SJCRH30 (cell line): ENCODE measurements at places on chromosomes 6 and 20.
A peak's percentile ranks its signal among the peaks of the same experiment; 100 is the strongest.

DNA sequence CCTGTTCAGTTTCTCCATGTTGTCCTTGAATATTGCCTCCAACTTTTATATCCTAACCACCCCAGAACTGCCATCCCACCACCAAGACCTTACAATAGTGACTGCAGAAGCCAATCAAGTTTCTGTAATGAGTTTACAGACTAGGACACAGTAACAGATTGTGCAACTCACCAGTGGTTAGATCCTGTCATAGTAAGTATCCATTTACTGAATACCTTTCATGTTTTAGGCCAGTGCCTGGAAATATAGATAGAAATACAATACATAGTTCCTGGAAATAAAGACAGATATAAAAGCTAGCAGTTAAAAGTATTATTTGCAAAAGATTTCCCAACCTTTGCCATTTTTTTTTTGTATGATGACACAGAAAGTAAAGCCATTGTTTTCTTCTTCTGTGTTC lies 471.8 kb upstream of the BTBD3 start:
- H3K27ac ChIP-seq = no peak overlapping the region
- no peaks in the 10 kb centered on the region for H3K36me3 ChIP-seq
- no peak for DNase-seq
- no peaks in the 10 kb centered on the region for H3K27me3 ChIP-seq
- no peak overlapping the region for H3K4me3 ChIP-seq

DNA sequence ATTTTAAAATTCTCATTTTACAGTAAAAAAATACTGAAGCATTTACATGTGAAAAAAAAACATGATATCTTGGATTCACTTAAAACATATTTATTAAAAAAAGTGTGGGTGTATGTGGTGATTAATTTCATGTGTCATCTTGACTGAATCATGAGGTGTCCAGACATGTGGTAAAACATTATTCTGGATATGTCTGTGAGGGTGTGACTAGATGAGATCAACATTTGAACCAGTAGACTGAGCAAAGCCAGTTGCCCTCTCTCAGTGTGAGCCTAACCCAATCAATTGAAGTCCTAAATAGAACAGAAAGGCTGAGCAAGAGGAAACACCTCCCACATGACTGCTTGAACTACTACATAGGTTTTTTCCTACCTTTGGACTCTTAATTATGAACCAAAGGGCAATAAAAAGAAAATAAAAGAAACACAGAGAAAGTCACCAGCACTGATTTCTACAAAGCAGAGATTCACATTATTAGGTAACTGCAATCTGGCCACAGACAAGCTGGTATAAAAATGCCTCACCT lies 90.5 kb upstream of the VGLL2 start:
- H3K36me3 ChIP-seq = no peaks in the 10 kb centered on the region
- H3K4me3 ChIP-seq = no peak overlapping the region
- H3K4me1 ChIP-seq = peaks cover 4% of the 10 kb centered on the region
- no peaks in the 10 kb centered on the region for H3K27me3 ChIP-seq

GRCh38 chr20:695165-695866 lies 19.7 kb upstream of the SCRT2 start:
- H3K27me3 ChIP-seq = peaks cover 17% of the 10 kb centered on the region; the same call in 1 of the 2 replicates
- H3K27ac ChIP-seq = no peak overlapping the region
- H3K36me3 ChIP-seq = no peaks in the 10 kb centered on the region
- DNase-seq = no peak

GRCh38 chr20:33162753-33163152 lies 5.2 kb upstream of the BPIFA2 start:
- H3K4me3 ChIP-seq = no peak overlapping the region
- peaks cover 18% of the 10 kb centered on the region for H3K27me3 ChIP-seq
- H3K4me1 ChIP-seq = no peaks in the 10 kb centered on the region
- no peak for DNase-seq
- no peak overlapping the region for H3K27ac ChIP-seq

GRCh38 chr6:57257911-57258541 lies 35.9 kb upstream of the RAB23 start:
- DNase-seq = no peak
- no peaks in the 10 kb centered on the region for H3K27me3 ChIP-seq
- H3K4me3 ChIP-seq = no peak overlapping the region
- no peak overlapping the region for H3K27ac ChIP-seq
- H3K4me1 ChIP-seq = no peaks in the 10 kb centered on the region

- DNase-seq = no peak
- no peaks in the 10 kb centered on the region for H3K36me3 ChIP-seq
- no peaks in the 10 kb centered on the region for H3K4me1 ChIP-seq
- no peak overlapping the region for H3K27ac ChIP-seq
These were observed 22.3 kb upstream of the BCAS4 start for GRCh38 chr20:50772420-50773185.

DNA sequence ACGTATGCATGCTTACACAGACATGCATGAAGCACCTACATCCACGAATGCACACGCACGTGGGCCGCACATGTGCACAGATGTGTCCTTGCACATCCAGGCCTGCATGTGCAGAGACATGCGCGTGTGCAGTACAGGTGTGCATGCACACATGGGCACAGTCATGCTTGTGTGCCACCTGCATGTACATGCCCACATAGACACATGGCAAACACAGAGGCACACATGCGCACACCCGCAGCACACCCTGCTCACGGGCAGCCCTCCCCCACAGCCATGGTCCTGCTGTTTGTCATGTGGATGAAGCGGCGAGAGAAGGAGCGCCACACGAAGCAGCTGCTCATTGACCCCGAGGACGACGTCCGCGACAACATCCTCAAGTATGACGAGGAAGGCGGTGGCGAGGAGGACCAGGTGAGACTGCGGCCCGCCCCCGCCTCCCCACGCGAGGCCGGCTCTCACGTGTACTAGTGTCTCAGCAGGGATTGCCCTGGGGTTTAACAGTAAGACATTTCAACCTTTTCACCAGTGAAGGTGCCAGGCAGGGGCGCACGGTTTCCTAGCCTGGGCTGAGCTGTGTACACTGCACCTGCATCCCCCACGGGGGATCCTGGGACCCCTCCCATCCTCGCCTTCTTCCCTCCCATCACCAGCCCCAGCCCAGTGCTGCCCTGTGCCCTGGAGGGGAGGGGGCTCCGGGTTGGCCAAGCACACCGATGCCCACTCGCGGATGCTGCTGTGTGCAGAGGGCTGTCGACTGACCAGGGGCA lies 132.8 kb downstream of the TAF4 start:
- no peak for DNase-seq
- H3K36me3 ChIP-seq = no peaks in the 10 kb centered on the region
- no peaks in the 10 kb centered on the region for H3K4me1 ChIP-seq
- H3K27ac ChIP-seq = no peak overlapping the region
- H3K27me3 ChIP-seq = peaks cover 9% of the 10 kb centered on the region

- H3K27me3 ChIP-seq = no peaks in the 10 kb centered on the region
- no peaks in the 10 kb centered on the region for H3K36me3 ChIP-seq
- no peak for DNase-seq
These were observed 15.0 kb upstream of the IFNGR1 start for GRCh38 chr6:137233911-137234863.

DNA sequence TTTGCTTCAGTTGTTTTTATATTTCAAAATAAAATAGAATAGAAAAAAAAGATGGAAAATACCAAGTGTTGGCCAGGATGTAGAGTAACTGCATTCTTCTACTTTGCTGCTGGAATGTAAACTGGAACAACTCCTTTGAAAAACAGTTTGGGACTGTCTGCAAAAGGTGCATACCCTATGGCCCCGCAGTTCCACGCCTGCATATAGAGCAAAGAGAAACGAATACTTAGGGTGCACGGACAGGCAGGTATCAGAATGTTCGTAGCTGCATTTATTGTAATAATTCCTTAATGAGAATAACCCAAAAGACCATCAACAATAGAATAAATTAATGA lies 603 bp upstream of the RAB23 start:
- no peaks in the 10 kb centered on the region for H3K4me1 ChIP-seq
- H3K27me3 ChIP-seq = no peaks in the 10 kb centered on the region
- DNase-seq = no peak
- H3K4me3 ChIP-seq = peak overlapping the region; percentile 96
- peak overlapping the region; percentile 69; the same call in 1 of the 2 replicates for H3K27ac ChIP-seq
- no peaks in the 10 kb centered on the region for H3K36me3 ChIP-seq

- H3K36me3 ChIP-seq = no peaks in the 10 kb centered on the region
- DNase-seq = no peak
- H3K4me1 ChIP-seq = no peaks in the 10 kb centered on the region
- no peak overlapping the region for H3K27ac ChIP-seq
- H3K27me3 ChIP-seq = no peaks in the 10 kb centered on the region
These were observed 41.8 kb upstream of the BMP6 start for GRCh38 chr6:7684076-7684475.

- H3K4me1 ChIP-seq = peaks cover 40% of the 10 kb centered on the region
- H3K27me3 ChIP-seq = no peaks in the 10 kb centered on the region
- H3K36me3 ChIP-seq = no peaks in the 10 kb centered on the region
- DNase-seq = no peak
These were observed 16.4 kb upstream of the MAP3K4 start for GRCh38 chr6:160975162-160975561.

DNA sequence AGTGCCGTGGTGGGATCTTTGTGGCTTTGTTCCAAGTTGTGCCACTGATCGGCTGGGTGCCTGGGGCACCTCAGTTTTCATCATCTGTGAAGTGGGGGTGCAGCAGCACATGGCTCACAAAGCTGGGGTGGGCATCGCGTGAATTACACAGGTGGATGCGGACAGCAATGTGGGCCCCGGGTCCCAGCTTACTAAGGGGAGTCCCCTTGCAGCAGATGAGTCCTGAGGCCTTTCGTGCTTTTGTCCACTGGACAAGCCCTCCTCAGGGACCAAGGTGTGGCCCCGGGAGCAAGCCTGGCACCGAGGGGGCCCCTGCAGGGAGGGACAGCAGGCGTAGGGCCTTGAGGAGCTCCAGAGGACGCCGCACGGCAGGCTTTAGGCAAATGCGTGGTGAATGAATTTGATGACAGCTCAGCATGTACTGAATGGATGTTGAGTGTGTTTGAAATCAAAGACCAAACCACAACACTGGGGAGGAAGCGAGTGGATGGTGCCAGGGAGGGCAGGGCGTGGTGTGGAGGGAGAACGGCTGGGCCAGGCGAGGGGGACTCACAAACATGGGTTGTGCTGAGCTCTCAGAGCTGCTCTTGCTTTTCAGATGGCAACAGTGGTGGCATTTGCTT lies 53.2 kb downstream of the IRF4 start:
- no peak overlapping the region for H3K4me3 ChIP-seq
- H3K36me3 ChIP-seq = no peaks in the 10 kb centered on the region
- no peak overlapping the region for H3K27ac ChIP-seq
- H3K4me1 ChIP-seq = no peaks in the 10 kb centered on the region

- no peak overlapping the region for H3K4me3 ChIP-seq
- DNase-seq = no peak
- H3K36me3 ChIP-seq = no peaks in the 10 kb centered on the region
- H3K27me3 ChIP-seq = no peaks in the 10 kb centered on the region
These were observed 58.9 kb downstream of the CNR1 start for GRCh38 chr6:88107241-88107640.

DNA sequence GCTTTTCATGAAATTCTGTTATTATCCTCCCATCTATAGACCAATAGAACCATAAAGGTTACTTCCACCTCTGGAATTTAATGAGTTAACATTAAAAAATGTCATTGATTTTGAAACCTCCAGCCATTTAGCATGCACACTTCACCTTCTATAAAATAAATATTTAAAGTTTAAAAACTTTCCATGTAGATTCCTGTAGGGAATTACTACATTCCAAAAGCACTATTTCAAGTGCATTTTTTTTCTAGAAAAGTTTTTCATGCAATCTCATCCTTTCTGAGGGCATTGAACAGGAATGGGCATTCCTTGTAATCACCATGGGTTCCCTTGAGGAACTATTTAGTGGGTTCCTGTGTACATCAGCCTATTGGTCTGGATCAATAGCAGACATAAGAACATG lies 253.8 kb upstream of the RIN2 start:
- no peak overlapping the region for H3K4me3 ChIP-seq
- H3K4me1 ChIP-seq = peaks cover 21% of the 10 kb centered on the region
- H3K36me3 ChIP-seq = no peaks in the 10 kb centered on the region
- H3K27me3 ChIP-seq = no peaks in the 10 kb centered on the region

GRCh38 chr6:30091577-30092381 lies 16.2 kb upstream of the RNF39 start:
- DNase-seq = peak; percentile 35
- H3K4me3 ChIP-seq = no peak overlapping the region
- H3K36me3 ChIP-seq = no peaks in the 10 kb centered on the region
- H3K27me3 ChIP-seq = no peaks in the 10 kb centered on the region

DNA sequence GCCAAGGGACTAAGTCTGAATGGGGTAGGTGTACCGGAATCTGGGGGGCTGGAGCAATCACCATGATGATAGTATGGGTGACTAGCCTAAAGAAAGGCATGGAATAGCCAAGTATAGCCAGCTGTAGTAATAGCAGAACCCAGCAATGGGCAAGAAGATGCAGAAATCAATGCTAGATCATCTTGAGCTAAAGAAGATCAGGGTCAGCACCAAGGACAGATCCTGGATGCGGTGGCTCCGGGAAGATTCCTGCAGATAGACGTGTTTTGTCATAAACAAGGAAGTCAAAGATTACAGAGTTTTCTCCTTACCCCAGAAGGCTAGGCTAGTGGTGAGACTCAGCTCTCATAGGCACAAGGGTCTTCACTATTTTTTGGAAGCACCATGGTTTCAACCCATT lies 561.6 kb upstream of the CHD6 start:
- no peaks in the 10 kb centered on the region for H3K4me1 ChIP-seq
- no peak overlapping the region for H3K27ac ChIP-seq
- DNase-seq = peak; percentile 85
- H3K4me3 ChIP-seq = no peak overlapping the region
- no peaks in the 10 kb centered on the region for H3K27me3 ChIP-seq

DNA sequence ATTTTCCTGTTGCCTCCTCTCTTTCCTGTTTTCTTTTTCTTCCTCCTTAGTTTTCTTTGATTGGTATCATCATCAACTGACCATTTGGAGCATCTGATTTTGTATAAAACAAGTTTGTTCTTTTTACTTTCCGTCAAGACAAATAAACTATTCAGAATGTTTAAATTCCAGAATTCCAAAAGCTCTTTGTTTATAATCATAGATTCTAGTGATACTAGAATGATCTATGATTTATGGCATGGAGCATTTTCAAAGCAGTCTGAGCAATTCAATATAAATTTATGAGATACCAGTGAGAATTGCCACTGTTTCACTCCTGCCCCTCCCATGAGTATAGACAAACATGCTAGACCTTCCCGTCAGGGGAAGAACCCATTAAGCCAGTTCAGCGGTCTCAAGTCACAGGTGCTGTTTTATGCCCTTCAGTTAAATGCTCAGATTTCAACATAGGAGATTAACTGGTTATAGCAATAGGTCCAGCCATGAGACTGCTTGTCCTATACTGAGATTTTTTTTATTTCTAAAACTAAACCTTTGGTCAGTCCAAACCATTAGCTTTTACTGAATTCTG lies 60.7 kb downstream of the GRIK2 start:
- H3K36me3 ChIP-seq = no peaks in the 10 kb centered on the region
- H3K27me3 ChIP-seq = no peaks in the 10 kb centered on the region
- H3K4me1 ChIP-seq = no peaks in the 10 kb centered on the region
- no peak overlapping the region for H3K27ac ChIP-seq
